Liver (tissue), 10 donors: ENCODE measurements at places on chromosomes 3 and 15.

- DNase-seq, result no peak
Observed at GRCh38 chr15:59406446-59406845, 31.5 kb upstream of the FAM81A start.

DNA sequence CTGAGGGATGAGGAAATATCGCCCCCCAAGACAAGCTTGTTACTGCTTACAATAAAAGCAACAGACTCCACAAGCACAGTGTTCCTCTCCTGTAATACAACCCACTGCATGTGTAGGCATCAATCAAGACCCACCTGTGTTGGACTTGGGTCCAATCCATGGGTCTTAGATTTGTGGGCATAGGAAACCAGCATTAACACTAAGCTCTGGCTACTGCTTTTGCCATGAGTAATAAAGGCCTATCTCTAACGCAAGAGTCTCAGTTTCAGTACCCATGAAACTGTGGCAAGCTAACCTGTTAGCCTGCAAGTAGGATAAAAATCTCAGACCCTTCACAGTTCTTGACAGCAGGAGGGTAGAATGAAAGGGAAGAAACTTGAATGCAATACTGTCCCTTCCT lies 5.2 kb upstream of the EIF1B start:
- no peak for DNase-seq

- DNase-seq, result no peak
Observed at GRCh38 chr15:77285057-77285997, 134.6 kb downstream of the PEAK1 start.

DNA sequence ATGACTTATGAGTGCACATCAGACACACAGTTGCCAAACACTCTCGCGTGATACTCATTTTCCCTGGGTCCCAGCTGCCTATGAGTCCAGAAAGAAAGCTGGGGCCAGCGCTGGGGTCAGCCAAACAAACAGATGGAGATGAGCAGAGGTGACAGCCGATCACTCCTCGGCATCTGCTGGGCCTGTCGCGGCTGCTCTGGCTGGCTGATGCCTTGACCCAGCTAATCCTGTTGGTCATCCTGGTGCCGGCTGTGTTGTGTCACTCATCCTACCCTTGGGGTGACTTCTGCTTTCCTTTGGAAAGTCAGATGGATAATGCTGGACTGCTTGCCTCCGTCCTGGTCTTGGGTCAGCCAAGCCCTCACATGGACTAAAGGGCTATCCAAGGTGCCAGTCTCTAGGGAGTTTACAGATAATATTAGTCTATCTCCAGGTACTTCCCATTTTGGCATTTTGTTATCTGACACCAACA lies 105.3 kb upstream of the PDZRN3 start:
- DNase-seq, result no peak

DNA sequence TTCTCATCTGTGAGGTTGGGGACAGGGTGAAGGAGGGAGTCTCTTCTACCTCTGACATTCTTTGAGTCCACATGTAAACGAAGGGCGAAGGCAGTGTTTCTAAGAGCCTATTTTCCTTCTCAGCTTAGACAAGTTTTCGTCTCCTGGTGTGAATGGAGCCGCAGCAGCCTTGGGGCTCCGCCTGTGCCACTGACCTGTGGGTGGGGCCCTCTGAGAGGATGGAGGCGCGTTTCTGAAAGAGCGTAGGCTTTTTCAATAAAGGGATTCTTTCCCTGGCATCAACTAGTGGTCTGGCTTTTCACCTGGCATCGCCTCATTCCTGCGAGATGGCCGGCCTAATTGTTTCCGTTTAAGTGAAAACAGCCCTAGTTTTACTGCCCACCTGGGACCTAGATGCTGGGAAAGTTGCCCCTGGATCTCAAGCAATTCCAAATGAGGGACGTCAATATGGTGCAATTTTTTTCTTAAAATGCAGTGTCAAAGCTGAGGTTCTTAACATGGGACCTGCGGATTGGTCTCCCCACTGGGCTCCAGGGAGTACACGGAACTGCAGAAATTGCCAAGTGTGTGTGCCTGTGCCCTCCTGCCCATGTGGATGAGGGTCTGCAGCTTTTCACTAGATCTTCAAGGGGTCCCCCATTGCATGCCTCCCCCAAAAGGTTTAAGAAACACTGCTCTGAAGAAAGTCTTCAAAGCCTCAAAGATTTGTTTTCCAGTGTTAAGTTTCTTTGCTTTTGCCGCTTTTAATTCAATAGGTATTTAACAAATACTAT lies 958 bp downstream of the GLDN start:
- no peak for DNase-seq

DNA sequence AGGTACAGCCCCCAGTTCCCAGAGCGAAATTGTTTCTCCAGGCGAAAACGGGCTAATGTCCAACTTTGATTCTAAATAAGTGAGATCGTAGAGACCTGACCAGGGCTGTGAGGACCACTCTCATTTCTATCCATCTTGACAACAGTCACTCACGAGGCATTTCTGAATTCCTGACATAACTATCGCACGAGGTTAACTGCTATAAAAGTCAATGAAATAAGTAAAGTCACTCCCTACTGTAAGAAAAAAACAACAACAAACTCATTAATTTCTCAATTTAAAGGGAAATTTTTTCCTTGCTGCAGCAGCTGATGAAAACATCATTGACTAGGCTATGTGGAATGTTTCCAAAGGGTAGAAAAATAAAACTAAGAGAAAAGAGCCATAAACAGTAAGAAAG lies 69.1 kb downstream of the GREM1 start:
- no peak for DNase-seq

GRCh38 chr3:149442851-149443544 lies 31.5 kb upstream of the TM4SF4 start:
- no peak for DNase-seq

DNA sequence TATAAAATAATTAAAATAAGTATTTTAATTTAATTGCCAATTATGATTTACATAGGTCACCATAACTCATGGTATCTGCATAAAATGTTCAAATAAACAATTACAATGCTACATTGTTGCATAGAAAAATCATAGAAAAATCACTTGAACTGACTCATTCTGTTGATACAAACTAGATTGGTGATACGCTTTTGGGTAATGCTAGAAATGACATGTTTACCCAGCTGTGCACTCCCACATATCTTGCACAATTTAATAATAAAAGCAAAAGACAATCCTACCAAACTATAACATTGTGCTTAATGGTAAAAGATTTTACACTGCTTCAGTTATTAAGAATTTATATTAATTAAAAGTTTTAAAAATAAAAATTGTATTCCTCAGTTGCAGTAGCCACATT lies 45.8 kb upstream of the FBXL22 start:
- no peak for DNase-seq

GRCh38 chr3:136909187-136909586 lies 47.2 kb downstream of the NCK1 start:
- DNase-seq, result no peak

DNA sequence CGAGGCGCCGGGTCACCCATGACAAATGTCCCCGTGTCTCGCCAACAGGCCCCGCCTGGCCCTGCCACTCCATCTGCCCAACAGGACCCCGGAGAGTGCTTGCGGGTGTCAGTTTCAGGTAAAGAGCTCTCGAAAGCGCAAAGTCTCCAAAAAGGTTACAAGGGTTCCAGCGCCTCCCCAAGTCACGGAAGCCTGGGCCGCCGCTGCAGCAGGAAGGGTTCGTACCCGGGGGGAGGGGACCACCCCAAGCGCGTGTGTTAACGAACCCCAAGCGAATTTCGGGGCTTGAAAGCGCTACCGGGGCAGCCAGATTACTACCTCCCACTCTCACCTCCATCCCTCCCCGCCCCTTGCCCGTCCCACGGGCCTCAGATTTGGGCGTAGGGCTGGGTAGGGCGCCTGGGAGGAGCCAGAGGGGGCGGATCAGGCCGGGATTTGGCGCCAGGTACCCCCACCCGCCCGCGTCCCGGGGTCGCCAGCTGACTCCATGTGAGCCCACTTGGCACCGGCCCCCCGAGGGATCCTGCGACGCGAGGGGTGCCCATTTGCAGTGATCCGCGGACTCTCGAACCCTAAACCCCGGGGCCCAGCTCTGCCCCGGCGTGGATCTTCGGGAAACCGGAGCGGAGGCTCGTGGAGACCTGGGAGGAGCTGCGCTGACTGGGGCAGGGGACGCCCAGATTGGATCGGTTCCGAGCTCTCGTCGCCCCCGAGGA lies 85.9 kb downstream of the NR2F2 start:
- DNase-seq, result no peak

- DNase-seq, result no peak
Observed at GRCh38 chr15:70627734-70628548, 135.4 kb downstream of the UACA start.

- no peak for DNase-seq
Observed at GRCh38 chr15:92707880-92708551, 52.4 kb upstream of the FAM174B start.

DNA sequence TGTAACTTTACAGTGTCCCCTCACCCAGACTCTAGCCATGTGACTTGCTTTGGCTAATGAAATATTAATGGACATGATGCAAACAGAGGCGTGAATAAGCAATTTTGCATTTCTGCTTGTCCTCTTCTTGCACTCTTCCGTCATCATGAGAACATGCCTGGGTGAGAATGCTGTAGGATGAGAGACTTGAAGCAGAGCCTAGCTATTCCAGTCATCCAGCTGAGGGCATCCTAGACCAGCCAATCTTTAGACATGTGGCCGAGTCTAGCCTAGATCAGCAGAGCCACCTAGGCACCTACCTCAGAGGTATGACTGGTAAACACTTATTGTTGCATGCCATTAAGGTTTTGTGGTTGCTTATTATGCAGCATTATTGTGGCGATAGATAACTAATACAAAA lies 450.5 kb upstream of the AZI2 start:
- no peak for DNase-seq

DNA sequence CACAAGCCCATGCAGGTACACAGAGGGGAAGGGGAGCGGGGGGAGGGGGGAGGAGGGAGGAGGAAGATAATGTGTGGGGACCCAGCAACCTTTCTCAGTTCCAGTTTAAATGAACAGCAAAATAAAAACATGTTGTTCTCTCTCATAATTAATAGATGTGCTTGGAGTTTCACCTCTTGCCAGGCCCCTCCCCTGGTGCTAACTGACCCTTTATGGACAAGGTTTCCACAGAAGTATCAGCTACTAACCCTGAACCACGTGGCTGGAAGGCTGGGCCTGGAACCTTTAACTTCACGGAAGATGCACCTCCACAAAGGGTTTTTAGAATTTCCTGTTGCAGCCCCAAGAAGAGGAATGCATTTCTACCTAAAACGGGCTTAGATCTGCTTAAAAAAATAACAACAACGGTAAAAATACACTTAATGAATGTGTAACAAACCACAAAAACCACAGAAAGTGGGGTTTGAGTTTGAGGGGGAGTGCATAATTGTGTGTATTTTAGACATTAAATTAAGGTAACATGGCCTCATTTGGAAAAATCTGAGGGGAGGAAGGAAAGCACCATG lies 14.8 kb upstream of the SMAD3 start:
- no peak for DNase-seq

- no peak for DNase-seq
Observed at GRCh38 chr15:57662091-57662744, 44.3 kb upstream of the POLR2M start.

GRCh38 chr3:18024715-18025114 lies 282.3 kb upstream of the TBC1D5 start:
- no peak for DNase-seq

GRCh38 chr3:48630833-48631232 lies 4.4 kb downstream of the SLC26A6 start:
- DNase-seq, result no peak

- no peak for DNase-seq
Observed at GRCh38 chr15:55917881-55918296, 75.5 kb downstream of the NEDD4 start.

DNA sequence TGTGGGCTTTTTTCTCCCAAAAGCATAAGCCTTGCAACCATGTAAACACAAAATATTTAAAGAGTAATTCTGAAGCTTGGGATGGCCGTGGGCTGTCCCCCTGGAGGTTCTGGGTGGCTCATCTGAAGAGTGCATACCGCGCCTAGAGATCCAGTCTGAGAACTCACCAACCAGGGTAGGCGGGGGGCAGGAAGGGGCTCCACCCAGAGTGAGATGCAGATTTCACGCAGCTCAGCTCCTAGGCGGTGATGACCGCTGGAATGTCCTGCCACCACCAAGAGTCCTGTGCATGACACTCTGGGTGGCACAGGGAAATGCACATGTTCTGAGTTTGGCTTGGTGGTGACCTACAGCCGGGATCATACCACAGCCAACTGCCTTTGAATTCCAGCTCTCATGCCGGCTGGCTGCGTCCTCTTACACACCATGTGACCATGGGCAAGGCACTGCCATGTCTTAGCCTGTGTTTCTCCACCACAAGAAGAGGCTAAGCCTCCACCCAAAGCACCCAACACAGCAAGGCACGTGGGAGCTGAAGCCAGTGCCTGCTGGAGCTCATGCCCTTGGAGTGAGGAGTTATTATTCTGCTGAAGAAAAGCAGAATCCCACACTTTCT lies 125.1 kb upstream of the IQSEC1 start:
- no peak for DNase-seq

DNA sequence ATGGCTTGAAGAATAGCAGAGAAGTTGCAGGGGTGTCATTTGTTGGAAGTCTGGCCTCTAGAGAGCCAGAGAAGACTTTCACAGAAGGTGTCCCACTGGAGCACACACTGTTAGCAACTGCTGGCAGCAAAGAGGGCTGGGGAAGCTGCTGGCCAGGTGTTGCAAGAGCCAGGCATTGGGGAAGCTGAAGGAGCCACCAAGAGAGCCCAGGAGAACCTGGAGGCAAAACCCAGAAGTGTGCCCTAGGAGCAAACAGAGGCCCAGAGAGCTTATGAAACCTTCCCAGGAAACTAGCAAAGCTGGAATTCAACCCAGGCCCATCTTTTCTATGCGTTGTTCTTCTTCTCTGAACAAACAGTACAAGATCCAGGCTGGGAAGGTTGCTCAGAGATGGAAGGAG lies 132.7 kb upstream of the TRIM42 start:
- no peak for DNase-seq

GRCh38 chr3:41163006-41163405 lies 36.3 kb upstream of the CTNNB1 start:
- DNase-seq, result no peak

DNA sequence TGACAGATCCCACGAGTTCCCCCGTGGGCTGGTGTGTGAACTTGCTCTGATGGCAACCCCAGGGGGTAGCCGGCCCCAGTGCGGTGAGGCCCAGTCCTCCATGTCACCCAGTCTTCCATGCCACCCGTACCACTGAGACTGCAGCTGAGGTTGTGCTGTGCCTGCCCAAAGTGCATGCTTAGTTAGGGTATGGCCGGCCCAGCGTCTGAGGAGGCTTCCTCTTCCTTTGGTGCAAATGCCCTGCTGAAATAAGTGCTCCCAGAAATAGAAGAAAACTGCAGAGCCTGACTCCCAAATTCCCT lies 31.5 kb downstream of the MGLL start:
- DNase-seq, result no peak

- no peak for DNase-seq
Observed at GRCh38 chr3:187807086-187807862, 62.0 kb upstream of the BCL6 start.

GRCh38 chr3:36542186-36542585 lies 161.9 kb downstream of the STAC start:
- no peak for DNase-seq

DNA sequence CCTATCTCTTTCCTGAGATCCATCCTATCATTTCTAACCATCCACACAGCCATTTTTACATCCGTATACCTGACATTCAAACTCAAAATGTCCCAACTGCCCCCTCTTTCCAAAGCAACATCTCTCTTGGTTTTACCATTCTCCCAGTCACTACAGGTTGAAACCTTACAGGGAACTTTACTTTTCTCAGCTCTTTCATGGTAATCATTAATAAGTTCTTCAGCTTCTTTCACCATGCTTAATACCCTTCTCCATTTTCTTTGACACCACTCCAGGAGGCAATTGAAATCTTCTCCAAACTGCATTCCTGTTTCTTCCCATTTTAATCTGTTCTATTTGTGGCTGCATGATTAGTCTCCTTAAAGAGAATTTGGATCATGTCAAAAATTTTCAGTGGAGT lies 352.5 kb downstream of the GAP43 start:
- DNase-seq, result no peak
